ENCODE measurements at places on chromosomes 2 and 18.

- DNase-seq: no peak
These were observed 95.7 kb downstream of the BIN1 start for GRCh38 chr2:127011231-127011661.

DNA sequence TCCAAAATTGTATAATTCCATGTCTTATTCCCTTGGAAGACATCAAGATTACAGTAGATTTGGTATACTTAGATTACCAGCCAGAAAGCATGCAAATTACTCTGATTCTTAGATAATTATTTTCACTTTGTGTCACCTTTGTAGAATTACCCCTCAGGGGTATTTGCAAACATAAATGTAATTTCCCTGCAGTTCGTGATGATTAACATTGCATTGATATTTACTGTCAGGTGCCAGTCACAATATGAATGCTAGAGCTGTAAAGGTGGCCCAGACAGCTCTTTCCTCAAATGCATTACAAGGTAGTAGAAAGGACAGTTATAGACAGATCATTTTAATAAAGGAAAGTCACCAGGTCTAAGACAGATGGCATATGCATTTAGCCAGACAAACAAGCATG lies 1537.5 kb upstream of the PIK3C3 start:
- no peak for DNase-seq

DNA sequence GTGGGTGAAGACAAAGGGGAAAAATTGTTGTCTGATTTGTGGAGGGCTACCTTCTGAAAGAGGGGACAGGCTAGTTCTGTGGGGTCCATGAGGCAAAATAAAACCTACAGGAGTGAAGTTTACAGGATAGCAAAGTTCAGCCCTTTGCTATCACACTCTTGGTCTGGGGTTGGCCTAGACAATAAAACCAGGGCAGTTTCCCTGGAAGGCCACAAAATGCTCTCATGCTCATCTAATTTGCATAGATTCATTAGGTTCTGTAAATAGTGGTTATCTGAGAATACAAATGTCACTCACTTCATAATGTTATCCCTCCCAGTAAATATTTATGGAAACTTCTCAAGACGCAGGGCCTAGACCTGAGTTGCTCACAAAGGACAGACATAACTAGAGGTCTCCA lies 63.6 kb downstream of the INSIG2 start:
- DNase-seq: no peak

- no peak for DNase-seq
These were observed 75.2 kb downstream of the CABLES1 start for GRCh38 chr18:23210526-23210925.

- DNase-seq: no peak
These were observed 34.4 kb upstream of the ROCK1 start for GRCh38 chr18:21146016-21146415.

DNA sequence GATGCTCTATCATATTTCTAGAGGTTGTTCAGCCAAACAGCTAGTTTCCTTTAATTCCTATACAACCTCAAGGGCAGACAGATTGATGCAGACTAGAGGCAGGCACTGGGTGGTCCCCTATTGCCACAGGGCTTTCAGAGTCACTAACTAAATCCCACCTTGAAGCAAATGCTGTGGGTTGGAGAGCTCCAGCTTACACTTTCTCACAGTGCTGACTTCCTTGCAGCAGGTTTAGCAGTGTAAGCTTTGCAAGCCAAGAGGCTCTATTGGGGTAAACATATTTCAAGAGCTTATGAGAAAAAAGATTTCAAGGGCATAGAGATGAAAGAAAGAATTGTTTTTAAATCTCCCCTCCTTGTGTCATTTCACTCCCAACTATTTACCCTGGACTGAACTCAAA lies 366.5 kb upstream of the CRIM1 start:
- DNase-seq: no peak

DNA sequence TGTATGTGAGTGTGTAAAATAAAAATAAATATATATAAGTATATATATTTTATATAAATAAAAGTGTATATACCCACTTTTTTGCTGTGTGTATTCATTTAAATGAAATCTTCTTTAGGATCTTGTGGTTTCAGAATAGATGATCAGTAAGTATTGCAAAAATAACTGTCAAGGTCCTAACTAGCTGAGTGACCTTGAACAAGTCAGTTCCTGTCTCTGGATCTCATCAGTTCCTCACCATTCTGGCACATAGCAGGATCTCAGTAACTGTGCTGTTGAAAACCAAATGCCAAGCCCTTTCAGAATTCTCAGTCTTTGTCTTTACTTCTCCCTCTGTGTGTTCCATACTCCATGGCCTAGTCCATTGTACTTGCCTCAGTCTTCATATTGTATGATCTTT lies 115.3 kb upstream of the CXCR4 start:
- no peak for DNase-seq
